ENCODE measurements at places on chromosomes 12 and 14.
A peak's percentile ranks its signal among the peaks of the same experiment; 100 is the strongest.

DNA sequence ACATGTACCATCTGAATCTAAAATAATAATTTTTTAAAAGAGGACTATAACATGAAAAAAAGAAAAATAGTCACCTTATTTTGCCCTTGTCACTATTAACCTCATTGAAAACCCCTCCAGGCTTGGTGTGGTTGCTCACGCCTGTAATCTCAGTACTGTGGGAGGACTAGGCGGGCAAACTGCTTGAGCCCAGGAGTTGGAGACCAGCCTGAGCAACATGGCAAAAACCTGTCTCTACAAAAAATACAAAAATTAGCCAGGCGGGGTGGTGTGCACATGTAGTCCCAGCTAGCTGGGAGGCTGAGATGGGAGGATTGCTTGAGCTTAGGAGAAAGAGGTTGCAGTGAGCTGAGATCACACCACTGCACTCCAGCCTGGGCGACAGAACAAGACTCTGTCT lies 126.3 kb upstream of the KRAS start:
- no peak for DNase-seq

DNA sequence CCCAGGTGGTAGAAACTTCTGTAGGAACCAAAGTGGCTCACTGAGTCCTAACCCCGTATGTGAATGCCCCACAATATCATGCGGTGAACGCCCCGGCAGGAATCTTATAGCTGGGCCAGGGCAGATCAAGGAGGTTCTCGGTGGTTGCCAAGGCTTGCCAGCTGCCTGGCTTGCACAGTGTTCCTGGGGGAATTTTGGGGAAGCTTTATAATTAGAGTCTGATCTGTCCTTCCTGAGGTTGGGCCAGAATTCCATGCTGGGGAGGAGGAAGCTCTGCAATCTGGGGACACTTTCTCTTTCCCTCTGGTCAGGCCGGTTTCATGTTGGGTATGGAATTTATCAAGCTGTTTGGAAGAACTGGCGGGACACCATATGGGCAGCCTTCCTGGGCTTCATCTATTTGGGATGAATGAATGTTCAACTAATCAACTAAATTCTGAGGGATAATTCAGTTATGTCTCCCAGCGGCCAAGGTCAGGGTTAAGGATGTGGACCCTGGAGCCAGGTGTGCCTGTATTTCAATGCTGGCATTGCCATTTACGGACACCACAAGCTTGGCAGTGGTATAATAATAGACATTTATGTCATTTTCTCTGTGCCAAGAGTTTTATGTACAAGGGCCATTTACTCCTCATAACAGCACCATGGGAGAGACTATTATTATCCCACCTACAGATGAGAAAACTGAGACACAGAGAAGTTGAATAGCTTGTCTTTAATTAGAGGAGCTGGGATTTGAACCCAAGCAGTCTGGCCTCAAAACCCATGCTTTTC lies 54.3 kb downstream of the SVOP start:
- peak; percentile 42 for DNase-seq

- no peak for DNase-seq
Measured at GRCh38 chr14:75518625-75519024, 3.6 kb upstream of the BATF start.

- no peak for DNase-seq
Measured at GRCh38 chr12:47754881-47755280, 3.8 kb downstream of the RAPGEF3 start.

GRCh38 chr12:77734214-77734883 lies 96.3 kb upstream of the NAV3 start:
- DNase-seq: no peak

DNA sequence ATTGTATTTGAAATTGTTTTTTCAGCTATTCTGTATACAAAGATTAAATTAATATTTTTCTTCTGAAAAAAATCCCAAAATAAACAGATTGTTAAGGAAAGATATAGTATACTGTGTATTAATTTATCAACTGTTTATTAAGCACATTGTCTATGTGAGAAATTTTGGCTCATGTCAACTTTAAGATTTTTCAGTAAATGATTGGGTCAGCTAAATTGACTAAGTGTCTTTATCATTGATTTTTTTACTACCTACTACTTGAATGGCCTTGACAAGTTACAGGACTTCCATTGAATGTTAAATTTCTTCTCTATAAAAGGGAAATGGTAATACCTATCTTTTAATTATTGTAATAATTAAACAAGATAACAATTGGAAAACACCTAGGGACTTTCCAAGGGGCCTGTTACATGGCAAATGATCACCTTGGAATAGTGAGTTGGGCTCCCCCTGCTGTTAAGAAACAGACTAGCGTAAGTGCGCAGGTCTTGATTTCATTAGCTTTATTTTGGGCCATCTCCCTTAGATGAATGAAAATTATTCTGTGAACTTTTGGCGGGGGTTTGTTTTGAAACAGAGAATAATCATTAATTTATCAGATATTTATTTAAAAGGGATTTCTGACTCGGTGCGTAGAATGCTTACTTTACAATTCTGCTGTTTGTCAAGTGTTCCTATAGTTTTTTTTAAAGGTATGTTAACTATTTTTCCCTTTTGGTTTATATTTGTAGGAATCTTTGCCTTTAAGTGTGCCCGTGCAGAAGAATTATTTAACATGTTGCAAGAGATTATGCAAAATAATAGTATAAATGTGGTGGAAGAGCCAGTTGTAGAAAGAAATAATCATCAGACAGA lies 14.5 kb upstream of the CCT2 start:
- no peak for DNase-seq

DNA sequence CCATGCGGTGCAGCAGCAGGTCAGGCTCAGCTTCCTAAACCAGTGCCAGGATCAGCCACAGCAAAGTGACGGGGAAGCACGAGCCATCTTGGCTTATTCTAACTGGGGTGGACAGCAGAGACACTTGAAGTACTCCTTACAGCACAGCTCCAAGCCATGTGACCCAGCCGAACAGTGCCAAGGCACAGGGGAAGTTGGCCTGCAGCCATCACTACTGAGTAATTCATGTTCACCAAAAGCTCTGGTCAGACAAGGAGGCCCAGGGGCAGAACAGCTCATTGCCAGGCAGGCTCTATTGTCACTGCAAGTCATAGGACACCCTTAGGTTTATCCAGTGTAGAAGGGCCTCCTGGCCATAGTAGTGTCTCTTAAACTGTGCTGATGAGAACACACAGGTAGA lies 23.4 kb upstream of the SLC35F4 start:
- DNase-seq: peak; percentile 5
